ENCODE measurements at places on chromosomes 13 and 19.

DNA sequence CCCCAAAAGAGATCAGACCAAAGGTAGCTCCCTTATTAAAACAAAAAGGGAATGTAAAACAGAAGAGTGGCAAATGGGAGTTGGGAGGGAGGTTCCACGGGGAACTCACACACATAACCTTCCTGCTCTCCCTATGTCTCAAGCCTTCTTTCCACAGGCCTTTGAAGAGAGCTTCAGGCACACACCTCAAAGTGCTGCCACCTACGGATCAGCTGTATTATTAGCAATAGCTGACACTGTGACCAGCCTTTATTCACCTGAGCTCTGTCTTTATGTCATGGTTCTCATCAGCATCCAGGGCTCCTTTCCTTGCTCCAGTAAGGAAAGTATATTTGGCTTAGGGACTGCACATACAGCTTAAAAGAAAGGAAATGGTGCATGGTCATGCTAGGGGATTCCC lies 11.3 kb downstream of the ZNF571 start:
- no peak for DNase-seq

GRCh38 chr13:41603917-41604316 lies 146.6 kb downstream of the RGCC start:
- DNase-seq, result no peak

DNA sequence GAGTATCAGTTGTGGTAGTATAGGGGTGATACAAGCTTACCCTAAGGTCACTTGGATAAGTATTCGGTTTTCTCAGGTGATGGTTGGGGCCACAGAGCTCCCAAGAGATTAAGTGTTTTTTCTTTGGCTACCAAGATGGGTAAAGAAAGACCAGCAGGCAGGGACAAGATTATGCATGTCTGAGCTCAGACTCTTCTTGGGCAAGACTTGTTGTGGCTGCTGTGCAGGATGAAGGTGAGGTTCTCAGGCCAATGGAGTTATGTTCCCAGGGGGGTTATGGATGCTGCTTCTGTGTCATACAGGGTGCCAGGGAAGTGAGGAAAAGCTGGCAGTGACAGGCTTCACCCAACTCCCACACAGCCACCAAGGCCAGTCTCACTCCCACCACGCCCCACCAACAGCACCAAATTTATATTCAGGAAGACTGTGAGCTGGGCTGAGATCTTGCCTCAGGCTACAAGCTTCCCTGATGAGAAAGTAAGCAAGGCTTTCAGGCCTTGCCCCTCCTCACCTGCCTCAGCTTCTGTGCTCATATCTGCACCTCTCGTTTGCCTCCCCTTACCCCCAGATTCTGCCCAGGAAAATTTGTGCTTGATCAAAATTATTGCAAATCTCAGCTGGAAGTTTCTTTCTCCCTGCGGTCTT lies 511.8 kb upstream of the SLITRK1 start:
- no peak for DNase-seq

GRCh38 chr19:30236587-30236986 lies 135.6 kb upstream of the ZNF536 start:
- DNase-seq, result no peak

DNA sequence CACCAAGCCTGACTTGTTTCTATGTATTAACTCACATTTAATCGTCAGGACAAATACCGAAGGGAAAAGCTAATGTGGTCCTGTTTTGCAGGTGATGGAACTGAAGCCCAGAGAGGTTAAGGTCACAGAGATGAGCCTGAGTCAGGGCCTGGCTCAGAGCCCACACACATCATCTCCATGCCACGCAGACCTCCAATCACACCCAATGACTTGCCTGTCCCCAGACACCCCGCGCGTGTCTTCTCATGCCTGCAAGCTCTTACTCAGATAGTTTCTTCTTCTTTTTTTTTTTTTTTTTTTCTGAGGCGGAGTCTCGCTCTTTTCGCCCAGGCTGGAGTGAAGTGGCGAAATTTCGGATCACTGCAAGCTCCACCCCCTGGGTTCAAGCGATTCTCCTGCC lies 16.4 kb downstream of the SIX5 start:
- DNase-seq, result no peak

- DNase-seq, result no peak
Measured at GRCh38 chr19:10979951-10980381, 19.1 kb downstream of the SMARCA4 start.

DNA sequence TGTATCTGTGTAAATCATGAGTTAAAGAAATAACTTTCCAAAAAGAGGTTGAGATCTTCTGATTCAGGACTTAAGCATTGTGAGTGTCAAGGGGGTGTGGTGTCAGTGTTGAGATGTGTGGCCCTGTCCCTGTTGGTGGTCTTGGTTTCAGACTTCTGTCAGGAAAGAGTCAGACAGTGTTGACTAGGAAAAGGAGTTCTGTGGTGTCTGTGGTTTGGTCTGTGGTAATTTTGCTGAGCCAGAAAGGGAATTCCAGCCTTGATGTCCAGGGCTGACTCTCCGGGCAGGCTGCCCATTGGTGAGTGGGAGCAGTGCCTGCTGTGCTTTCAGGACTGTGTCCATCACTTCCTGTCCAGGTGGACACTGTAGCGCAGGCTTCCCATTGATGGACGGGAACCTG lies 39.8 kb upstream of the IGFL4 start:
- no peak for DNase-seq

DNA sequence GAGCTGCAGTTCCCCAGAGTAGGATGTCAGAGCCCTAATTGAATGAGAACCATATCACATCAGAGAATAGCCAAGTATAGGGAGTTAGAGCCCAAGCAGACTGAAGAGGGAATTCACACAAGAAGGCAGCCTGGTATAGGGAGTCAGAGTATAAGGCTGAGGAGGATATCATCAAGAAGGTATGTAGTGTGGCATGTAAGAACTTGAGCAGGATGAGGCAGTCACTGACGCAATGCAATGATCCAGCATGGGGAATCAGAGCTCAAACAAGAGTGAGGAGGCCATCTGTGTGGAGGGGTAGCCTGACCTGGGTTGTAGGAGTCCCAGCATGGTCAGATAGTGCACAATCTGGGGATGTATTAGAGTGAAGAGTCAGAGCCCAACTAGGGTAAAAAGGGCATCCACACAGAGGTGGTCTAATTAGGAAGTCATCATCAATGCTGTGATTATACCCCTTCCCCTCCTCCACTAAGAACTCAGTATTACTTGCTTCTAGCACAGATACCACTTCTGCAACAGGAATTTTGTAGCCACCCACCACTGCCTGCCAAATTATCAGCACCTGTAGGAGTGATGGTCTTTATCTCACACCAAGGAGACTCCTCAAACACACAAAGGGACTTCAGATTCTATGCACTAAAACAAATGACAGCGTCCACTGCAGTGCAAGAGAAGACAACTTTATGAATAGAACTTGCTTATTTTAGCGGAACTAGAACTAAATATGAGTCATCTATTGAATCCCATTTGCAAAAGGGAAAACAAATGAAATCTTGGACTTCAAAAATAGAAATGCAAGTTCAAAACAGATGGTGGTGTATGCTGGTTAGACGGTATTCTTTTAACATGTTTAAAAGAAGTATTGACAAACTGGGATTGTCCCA lies 107.2 kb downstream of the FNDC3A start:
- DNase-seq, result no peak

DNA sequence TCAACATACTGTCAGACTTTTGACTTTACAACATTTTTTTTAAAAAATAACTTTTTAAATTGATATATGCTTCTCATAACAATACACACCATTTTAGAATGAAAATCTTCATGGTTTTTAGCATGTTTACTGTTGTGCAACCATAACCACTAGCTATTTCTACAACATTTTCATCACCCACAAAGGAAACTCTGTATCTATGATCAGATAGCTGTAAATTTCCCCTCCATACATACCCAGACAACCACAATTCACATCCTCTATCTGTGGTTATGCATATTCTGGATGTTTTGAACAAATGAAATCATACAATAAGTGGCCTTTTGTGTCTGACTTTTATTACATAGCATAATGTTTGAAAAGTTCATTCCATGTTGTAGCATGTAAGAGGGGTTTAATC lies 1666.0 kb downstream of the EFNB2 start:
- DNase-seq, result no peak

DNA sequence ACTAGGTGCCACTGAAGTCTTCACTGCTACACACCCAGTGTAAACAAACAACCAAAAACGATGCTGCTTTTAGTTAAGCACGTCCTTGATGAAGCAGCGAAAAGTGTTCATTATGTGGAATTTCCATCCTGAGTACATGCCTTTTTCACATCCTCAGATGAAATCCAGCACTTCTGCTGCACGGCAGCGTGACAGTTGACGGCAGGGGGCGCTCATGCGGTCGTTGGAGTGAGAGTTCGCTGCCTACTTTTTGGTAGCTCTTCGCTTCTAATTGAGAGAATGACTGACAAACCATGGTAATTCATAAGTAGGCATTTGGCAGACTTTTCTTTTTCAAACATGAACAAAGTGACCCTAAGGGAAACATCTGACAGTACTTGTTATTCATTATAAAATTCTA lies 1124.9 kb downstream of the EFNB2 start:
- no peak for DNase-seq

DNA sequence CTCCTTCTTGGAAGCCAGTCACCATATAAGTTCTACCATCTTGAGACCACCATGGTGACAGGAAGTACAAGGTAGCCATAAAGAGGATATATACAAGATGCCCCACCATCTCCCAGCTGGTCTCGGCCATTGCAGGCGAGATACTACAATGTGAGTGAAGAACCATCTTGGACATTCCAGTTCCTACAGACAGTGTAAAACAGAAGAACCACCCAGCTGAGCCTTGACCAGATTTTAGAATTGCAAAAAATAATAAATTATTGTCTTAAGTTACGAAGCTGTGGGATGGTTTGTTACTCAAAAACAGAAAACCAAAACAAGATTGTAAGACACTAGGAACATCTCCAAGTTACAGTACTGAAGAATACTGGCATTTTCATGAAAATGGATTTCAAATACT lies 43.6 kb downstream of the DOCK9 start:
- DNase-seq, result no peak

GRCh38 chr19:892894-893689 lies at the start of the genes MED16 and RNU6-9:
Gene MED16, minus strand, starts transcription at chr19:893187. Its CDS starts 2,056 bp downstream, at chr19:891131.
Gene RNU6-9, plus strand, starts transcription at chr19:893484.
- DNase-seq, result peak; percentile 84

- no peak for DNase-seq
Measured at GRCh38 chr19:6211632-6212402, 68.0 kb downstream of the MLLT1 start.

GRCh38 chr13:87953381-87953780 lies 282.2 kb downstream of the SLITRK5 start:
- no peak for DNase-seq

DNA sequence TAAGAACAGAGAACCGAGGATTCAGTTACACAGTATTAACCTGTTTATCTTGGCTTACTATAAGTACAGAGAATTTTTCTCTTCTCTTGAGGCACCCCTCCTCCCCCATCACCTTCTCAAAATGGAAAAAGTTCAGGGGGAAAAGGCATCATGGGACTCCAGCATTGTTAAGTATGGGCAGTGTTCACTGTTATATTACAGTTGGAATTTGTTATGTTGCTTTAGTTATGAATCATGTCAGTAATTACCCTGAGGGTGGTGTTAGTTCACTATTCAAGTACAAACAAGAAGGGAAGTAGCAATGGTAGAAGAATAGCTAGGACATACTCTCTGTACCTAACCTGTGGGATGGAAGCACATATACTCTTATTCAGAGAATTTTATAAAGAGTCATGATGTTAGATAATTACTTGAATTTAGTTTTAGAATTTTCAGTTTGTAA lies 12.0 kb downstream of the LPAR6 start:
- DNase-seq, result no peak

All from effector CD8-positive, alpha-beta T cell (primary cell).